Central memory CD4-positive, alpha-beta T cell (primary cell): ENCODE measurements at places on chromosomes 1 and 21.

DNA sequence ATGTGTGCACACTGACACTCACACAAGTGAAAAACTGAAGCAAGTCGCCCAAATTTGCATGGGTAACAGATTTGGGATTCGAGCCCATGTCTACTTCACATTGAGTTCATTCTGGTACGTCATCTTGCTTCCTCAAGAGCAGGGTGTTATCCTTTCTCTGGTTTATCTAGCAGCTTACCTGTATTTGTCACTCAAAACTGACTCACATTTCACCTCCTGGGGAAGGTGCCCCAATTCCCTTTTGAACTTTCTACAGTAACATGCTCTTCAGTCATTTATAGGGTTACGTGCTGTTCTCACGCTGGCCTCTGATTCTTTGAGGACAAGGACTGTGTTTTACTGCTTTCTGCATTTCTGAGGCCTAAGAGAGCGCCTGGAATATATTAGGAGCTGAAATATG is 162.8 kb downstream of the PDE4B start:
- DNase-seq, result no peak

DNA sequence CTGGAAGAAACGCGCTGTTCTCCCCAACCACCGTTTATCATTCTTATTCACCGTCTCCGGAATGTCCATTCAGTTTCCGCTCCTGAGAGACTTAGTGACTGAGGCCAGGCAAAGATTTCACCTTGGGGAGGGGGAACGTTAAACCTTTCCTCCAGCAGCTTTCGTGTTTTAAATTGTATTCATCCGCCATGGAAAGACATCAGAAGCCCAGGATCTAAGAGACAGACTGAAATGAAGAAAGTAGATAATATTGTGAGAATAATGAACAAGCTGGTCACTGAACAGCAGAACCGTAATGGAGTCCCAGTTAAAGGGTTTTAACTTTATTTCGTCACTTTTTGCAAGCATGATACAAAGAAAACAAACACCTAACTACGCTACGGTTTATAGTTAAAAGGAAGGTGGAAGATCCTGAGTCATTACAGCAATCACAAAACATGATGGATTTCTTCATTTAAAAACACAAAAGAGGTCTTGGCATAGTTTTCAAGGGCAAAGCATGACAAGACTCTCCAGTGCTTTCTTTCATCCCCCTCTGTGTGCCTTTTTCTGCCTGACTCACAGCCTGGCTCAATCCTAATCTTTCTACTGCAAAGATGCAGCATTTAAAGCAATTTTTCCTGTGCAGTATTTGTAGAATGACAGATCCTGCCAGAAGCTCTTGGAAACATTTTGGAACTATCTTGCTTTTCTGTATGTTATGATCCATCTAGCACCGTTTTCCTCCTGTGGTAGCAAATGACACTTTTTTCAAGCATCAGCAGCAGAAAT is 722 bp upstream of the SLC19A2 start:
- DNase-seq, result no peak

DNA sequence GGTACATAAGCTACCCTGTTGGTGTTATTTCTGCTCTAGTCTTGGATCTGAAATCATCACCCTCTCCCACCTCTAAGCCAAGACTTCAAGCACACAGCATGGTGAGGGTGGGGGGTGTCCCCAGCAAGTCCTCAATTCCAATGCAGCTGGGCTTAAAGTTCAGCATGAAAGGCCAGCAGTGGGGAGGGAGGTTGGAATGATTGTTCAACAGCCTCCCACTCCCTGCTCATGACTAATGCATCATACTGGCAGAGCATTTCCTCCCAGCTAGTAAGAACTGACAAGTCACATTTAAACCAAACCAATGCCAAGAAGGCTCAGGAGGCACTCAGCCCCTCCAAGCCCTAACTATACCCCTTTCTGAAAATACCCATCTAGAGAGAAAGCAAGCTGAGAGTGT is 50.1 kb downstream of the TIAM1 start:
- DNase-seq, result no peak

- no peak for DNase-seq
These were observed 336.0 kb upstream of the NR5A2 start for GRCh38 chr1:199691540-199691939.

DNA sequence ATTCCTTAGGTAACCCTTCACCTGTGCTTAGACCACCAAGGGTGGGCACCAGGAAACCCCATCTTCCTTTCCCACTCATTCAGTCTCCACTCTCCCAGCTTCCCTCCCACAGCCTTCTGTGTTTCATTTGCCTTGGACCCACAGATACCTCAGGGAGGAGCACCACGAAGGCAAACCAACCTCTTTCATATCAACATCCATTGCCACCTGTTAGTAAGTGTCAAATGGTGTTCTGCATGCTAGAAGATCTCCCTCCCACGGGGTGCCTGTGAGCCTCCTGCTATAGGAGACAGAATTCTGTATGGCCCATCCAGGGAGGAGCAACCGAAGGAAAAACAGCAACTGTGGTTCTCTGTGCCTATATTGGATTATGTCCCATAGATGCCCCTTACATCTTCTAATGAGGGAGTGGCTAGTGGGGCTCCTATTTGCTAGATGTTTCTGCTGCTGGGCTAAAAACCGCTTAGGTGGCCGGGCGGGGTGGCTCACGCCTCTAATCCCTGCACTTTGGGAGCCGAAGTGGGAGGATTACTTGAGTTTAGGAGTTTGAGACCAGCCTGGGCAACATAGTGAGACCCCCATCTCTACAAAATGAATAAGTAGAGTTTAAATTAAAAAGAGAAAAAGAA is 25.6 kb upstream of the SCCPDH start:
- no peak for DNase-seq

DNA sequence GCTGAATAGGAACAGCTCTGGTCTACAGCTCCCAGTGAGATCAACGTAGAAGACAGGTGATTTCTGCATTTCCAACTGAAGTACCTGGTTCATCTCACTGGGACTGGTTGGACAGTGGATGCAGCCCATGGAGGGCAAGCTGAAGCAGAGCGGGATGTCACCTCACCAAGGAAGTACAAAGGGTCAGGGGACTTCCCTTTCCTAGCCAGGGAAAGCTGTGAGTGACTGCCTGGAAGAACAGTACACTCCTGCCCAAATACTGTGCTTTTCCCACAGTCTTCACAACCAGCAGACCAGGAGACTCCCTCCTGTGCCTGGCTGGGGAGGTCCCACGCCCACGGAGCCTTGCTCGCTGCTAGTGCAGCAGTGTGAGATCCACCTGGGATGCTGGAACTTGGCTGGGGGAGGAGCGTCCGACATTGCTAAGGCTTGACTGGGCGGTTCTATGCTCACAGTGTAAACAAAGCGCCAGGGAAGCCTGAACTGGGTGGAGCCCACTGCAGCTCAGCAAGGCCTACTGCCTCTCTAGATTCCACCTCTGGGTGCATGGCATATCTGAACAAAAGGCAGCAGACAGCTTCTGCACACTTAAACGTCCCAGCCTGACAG is 14.7 kb downstream of the CR1L start:
- DNase-seq, result no peak

DNA sequence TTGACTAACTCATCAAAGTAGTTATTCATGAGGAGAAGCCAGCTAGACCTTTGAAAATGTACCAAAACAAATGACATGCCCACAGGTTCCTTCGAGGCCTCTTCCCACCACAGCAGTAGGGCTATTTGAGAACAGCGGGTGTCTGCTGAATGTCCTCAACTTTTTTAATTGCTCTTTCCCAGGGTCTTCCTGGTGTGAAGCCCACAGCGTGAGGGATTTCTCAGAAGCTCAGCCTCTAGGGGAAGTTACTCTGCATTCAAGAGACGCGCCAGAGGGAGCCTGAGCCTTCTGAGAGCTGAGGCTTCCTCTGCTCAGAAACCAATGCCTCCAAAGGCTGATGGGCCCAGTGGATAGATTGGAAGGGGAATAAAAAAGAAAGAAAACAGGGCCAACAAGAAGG is 153.6 kb downstream of the OLFM3 start:
- no peak for DNase-seq

DNA sequence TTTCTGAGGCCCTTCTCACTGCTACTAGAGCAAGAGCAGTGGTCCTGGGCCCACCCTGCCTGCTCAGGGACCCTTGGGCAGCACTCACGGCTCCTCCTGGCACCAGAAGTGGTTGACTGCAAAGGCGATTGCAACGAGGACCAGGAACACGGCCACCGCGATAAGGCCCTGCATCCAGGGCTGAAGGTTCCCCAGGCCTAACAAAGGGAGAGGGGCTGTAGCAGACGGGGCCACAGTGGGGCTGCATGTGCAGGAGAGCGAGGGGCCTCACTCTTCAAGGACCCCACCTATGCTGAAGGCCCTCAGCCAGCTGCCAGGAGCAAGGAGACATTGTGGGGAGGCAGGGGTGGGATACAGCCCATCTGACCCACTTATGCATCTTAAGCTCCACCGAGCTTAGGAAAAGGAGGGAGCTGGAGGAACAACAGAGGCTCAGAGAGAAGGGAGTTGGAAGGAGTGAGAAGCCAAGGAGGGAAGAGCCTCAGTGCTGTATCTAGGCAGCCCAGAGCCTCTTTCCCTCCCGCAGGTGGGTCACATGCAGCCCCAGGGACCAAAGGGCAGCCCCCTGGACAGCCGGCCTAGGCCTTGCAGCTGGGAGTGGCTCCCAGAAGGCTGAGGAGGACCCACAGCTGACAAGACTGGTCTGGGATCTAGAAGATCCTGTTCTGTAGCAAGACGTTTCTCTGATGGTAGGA is 2.5 kb downstream of the PDZK1IP1 start:
- DNase-seq, result no peak

GRCh38 chr1:57674801-57675200 is 250.9 kb upstream of the DAB1 start:
- no peak for DNase-seq

DNA sequence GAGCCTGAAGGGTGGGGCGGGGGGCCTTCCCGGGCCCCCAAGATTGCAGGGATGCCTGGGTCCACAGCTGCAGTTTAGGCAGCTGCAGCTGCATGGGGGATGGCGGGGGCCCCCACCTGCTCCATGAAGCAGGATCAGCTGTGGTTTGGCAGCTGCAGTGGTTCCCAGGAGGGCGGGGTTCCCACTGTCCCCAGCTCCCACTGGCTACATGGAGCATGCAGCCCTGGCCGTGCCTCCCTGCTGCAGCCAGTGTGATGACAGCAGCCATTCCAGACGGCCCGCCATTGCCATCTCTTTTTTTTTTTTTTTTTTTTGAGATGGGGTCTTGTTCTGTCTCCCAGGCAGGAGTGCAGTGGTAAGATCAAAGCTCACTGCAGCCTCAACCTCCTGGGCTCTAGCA is 992 bp upstream of the C1QA start:
- DNase-seq, result no peak

- DNase-seq, result no peak
These were observed 2.0 kb upstream of the CCN1 start for GRCh38 chr1:85578321-85579295.

DNA sequence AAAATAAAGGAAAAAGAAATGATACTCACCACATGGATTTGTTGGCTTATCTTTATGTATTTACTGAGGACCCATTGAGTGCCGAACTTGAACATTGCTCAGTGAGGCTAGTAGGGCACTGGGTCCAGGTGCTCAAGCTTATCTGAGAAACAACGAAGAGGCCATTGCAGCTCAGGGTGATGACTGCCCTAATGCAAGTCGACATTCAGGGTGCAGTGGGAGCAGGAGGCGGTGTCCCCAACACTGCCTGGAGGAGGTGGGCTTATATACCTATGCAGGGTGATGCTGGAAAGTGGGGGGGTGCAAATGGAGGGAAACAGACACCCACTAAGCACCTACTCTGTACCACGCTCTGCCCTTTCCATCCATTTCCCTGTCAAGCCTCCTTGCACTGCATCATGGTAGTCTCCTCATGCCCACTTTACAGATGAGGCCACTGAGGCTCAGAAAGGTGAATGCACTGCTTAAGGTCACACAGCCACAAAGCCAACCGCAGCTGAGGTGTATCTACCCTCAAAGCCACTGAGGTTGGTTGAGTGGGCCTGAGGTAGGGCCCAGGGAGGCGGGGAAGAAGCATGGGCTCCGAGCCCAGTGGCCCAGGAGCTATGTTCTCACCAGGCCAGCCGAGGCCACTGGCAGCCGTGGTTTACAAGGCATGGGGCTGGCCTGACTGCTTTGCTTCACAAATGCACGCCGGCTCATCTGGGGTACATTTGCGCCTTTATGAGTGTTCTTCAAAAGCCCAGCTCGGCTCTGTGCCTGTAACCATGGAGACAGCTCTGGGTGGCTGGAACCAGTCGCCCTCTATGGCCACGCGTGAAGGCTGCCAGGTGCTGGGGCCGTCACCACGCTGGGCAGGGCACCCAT is 103.8 kb downstream of the EPHB2 start:
- DNase-seq, result no peak
